ENCODE measurements at places on chromosomes 4 and X.

GRCh38 chr4:163895378-163896005, 401.0 kb downstream of the TMA16 start:
- DNase-seq = no peak

DNA sequence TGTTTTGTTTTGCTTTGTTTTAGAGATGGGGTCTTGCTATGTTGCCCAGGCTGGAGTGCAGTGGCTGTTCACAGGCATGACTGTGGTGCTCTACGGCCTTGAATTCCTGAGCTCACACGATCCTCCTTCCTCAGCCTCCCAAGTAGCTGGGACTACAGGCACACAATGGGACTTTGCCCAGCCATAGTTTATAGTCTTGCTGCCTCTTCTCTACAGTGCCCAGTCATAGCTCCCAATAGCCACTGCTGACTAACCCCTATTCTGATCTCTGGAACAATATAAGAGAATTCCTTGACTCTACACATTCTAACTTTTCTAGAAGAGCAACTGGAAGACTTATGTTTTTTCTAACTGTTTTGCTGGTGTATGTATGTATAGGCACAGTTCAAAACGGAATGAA, 319.2 kb downstream of the PCDH7 start:
- no peak for DNase-seq

- DNase-seq = no peak
These were observed 48.4 kb downstream of the DHRSX start for GRCh38 chrX:2452317-2452784.

DNA sequence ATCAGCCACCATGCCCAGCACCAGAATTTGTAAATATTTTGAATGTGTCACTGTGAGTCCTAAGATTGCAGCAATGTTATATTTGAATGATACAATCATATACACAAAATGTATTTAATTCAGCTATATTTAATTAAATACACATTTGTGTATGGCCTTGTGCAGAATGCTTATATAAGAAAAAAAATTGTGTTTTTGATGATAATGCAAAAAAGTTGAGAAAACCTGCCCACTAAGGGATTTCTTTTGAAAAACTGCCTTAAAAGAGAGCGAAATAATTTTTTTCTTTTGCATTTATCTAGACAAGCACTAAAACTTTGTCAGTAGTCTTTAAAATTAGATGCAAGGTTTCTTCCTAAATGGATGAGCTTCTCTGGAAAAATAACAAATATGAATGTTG, 68.1 kb upstream of the OTUD4 start:
- DNase-seq = no peak

DNA sequence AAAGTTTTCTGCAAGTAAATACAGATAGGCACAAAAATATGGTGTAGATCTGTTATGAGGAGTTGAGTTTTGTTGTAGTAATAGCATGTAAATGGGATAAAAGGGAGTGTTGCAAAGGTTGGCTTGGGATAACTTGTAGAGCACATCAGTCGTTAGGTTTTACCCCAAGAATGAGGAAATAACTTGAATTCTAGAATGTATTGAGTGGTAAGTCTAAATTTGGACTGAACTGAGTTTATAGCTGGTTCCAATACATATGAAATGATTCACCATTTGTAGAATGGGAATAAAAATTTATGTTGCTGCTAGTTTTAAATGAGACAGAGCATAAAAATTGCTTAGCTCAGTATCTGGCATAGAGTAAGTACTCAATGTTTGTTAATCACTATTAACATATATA, 719.2 kb downstream of the FSTL5 start:
- DNase-seq = no peak

DNA sequence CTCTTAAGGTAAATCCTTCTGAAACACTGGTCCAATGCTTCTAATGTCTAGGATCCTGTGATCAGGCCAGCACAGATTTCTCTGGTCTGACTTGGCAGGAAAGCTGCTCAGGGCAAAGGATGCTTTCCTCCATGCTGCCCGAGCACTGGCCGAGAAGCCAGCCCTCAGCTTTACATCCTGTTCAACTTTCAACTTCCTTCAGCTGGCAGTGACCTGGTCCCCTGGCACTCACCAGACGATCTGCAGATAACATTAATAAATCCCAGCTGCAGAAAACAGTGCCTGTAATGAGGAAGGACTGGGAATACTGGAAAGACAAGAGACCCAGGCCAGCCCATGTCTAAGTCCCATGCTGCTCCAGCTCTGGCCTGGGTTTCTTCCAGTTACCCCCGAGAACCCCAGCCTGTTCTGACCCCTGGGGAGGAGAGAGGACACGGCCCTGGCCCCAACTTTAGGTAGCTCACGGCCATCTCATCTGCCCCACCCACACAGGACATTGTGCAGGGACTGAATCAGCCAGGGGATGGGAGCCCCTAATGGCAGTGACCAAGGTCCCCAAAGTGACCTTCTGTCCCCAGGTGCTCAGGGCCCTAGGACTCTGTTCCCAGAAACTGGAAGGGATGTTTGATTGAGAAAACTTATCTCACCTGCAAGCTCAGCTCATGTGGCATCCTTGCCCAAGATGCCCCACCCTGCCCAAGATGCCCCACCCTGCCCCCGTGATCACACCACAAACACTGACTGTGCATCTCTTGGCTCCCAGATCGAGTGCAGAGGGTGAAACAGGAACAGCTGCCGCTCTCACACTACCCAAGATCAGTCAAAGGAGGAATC, 28.0 kb downstream of the JAKMIP1 start:
- no peak for DNase-seq

- no peak for DNase-seq
These were observed 147.9 kb downstream of the SLC4A4 start for GRCh38 chr4:71486550-71487343.

- no peak for DNase-seq
These were observed 140.9 kb downstream of the PAPSS1 start for GRCh38 chr4:107579099-107579498.

- DNase-seq = no peak
These were observed 28.6 kb downstream of the CBR4 start for GRCh38 chr4:168981460-168981859.

- no peak for DNase-seq
These were observed 905 bp downstream of the NSUN7 start for GRCh38 chr4:40750461-40751258.

GRCh38 chrX:7552760-7553159, 290.2 kb upstream of the VCX start:
- DNase-seq = no peak

All from CD8-positive, alpha-beta memory T cell (primary cell).